ENCODE measurements at places on chromosomes 5 and 9. TPM values are rescaled to one million over a fixed set of nuclear protein-coding genes. Genes with fewer than 3 reads are reported as not detected.

DNA sequence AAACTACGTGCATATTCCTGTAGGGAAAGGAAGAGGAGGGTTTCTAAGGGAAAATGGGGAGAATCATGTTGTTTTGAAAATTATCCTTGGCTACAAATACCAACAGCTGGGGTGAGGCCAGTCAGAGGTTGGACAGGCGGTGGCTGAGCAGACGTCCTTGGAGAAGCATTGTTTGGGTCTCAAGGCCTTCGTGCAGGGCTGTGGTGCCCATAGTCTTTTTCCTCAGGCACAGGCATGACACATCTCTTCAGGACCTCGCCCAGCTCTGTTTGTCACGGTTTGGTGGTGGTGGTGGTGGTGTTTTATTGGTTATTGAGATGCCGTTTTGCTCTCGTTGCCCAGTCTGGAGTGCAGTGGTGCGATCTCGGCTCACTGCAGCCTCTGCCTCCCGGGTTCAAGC is 27.8 kb upstream of the EGFL7 start:
- DNase-seq, result no peak

GRCh38 chr9:120383611-120383998 is 196.4 kb downstream of the CDK5RAP2 start:
- DNase-seq, result no peak

The CMBL gene
- 1.9 TPM for total RNA-seq

GRCh38 chr9:1521547-1521946 is 471.4 kb downstream of the DMRT2 start:
- DNase-seq, result no peak

DNA sequence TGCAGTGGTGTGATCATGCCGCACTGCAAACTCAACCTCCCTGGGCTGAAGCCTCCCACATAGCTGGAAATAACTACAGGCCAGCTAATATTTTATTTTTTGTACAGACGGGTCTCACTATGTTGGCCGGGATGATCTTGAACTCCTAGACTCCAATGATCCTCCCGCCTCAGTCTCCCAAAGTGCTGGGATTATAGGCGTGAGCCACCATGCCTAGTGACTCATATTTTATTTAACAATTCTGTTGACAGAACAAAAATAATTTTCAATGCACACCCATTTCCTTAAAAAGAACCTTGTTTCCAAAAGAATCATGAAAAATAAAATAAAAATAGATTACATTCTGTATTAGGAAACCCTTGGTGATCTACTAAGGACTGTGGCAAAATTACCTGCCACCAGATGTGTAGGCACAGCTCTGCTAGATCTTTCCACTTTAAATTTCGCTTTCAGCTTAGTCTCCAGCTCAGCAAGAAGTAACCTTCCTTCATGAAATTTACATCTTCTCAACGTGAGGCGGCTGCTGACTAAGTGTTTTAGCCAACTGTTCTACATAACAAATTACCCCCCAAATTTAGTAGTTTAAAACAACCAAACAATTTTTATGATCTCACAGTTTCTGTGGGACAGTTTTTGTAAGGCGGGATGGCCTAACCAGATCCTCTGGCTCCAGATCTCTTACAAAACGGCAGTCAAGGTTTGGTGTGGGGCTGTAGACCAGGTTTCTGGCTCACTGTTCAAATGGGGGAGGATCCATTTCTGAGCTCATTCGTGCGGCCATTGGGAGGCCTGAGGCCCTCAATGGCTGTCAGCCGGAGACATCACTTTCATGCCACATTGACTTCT is 32.6 kb upstream of the GOLPH3 start:
- DNase-seq, result no peak

DNA sequence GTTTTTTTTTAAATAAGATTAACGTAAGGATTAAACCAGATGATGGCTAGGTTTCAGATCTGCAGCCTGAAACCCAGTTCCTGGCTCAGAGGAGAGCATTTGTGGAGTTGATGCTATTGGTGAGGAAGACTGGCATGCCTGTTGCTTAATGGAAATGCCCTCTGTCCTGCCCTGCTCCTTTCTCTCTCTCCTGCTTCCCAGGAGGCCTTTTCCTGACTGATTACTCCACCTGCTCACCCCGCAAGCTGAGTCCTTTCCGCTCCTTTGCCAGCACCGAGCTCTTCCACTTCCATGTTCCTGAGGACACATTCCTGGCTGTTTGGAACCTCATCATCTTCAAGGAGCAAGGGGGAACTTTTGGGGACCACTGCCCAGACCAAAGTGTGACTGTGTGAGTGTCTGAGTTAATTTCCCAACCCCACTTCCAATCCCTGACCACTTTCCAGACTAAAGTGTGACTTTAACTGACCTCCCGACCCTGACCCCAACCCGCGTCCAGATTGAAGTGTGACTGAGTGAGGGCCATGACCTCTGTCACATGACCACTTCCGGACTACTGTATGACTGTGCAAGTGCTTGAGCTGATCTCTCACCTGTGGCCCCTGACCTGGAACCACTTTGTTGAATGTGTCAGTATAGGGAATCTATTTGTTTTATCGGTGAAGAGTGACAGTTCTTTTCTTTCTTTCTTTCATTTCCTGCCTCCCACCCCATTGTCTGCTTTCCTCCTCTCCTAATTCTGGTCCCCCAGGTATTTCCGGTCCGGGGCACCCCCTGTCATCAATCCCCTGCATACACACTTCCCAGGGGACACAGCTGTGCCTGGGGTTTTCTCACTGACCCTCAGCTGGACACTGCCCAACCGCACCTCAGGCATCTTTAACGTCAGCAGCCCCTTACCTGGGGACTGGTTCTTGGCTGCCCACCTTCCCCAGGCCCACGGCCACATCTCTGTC is 5.5 kb downstream of the TMEM8B start:
- DNase-seq, result no peak

- DNase-seq, result no peak
Observed at GRCh38 chr9:85944672-85945071, 3.7 kb downstream of the NAA35 start.

- no peak for DNase-seq
Observed at GRCh38 chr5:131210151-131210510, 39.4 kb downstream of the LYRM7 start.

DNA sequence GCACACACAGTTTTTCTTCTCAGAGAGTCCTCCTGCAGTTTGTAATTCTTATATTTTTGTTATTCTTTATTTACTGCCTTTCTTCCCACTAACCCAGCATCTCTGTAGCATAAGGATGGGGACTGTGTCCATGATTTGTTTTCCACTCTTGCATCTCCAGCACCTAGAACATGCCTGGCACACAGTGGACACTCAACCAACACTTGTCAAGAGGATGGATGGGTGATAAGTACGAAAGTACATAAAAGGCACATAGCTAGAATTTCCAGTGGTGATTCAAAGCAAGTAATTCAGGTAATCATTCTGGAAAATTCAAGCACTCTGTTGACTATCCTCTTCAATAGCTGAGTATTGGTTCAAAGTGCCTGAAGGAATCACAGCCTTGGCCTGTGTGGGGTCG is 60.2 kb upstream of the TRIO start:
- DNase-seq, result no peak

- no peak for DNase-seq
Observed at GRCh38 chr9:133948131-133948530, 44.0 kb downstream of the VAV2 start.

The ACOT12 gene
- not detected for total RNA-seq

- DNase-seq, result no peak
Observed at GRCh38 chr9:107226421-107226820, 56.7 kb upstream of the RAD23B start.

Measured in CD4-positive, alpha-beta memory T cell (primary cell).